ENCODE measurements at places on chromosomes 5 and 9. TPM values are rescaled to one million over a fixed set of nuclear protein-coding genes. Genes with fewer than 3 reads are reported as not detected.

The TLX3 gene
- total RNA-seq, result not detected

- DNase-seq, result no peak
These were observed 58.6 kb downstream of the ITGA1 start for GRCh38 chr5:52846182-52846842.

The CENPH gene
- total RNA-seq, result 16.4 TPM

The BARHL1 gene
- total RNA-seq, result not detected

The ERAP2 gene
- total RNA-seq, result 10.0 TPM

The ZNF483 gene
- 1.8 TPM for total RNA-seq

The ATG10 gene
- 5.9 TPM for total RNA-seq

The ARHGEF28 gene
- total RNA-seq, result 108 TPM

GRCh38 chr5:157232706-157233105 is 33.2 kb upstream of the CYFIP2 start:
- no peak for DNase-seq

- no peak for DNase-seq
These were observed 64.6 kb downstream of the YTHDC2 start for GRCh38 chr5:113578091-113578490.

The HSPB3 gene
- total RNA-seq, result not detected

DNA sequence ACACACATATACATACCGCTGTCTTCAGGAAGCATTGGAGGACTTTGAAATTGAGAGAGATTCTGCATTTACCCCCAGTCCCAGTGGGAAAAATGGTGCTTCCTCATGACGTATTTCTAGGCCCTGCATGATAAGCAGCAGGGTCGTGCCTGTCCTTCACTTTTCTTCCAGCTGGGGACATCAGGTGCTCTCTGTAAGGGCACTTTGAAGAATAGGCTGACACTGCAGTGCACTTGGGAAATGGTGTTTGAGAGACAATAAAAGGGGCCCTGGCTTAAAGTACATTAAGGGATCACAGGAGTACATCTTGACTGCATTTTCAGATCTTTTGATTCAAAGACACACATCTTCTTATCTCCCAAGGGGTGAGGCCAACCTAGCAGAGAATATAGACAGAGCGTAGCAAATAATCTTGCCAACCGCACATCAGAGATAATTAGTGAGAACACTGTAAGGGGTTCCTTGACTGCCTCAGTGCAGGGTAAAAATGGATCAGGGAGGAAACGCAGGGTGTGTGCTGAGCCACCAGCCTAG is 437.9 kb downstream of the CSNK1G3 start:
- no peak for DNase-seq

DNA sequence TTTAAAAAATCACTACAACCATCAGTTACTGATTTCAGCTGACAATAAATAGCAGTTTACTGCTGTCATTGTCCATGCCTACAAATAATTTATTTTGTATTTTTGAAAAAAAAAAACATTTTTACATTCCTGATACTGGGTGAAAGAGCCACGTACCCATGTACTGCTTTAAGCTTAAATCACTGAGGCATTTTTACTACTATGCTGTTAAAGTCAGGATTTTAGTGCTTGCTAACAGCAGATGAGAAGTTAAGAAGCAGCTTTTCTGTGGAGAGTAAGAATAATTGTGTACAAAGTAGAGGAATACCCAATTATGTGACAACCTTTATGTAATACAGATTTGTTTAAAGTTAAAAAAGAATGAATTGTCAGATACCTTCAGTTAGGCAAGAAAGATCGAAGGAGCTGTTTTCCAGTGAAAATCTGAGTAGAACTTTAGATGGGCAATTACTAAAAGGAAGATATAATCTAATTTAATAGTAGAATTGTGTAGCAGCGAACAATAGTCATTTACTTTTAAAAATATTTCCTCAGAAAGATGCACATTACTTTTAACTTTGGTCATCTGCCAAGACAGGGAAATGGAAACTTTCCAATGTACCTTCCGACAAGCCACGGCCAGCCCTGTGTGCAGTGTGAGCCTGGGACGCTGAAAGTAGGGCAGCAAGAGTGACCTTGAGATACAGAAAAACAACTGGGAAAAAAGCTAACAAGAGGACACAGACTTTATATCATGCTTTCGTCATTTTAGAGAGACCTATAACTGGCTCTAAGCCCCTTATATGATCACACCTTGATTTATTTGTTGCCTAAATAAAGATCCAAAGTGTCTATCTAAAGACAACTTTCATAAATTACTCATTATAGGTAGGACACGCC is 39.9 kb downstream of the RHOBTB3 start:
- peak; percentile 90 for DNase-seq

DNA sequence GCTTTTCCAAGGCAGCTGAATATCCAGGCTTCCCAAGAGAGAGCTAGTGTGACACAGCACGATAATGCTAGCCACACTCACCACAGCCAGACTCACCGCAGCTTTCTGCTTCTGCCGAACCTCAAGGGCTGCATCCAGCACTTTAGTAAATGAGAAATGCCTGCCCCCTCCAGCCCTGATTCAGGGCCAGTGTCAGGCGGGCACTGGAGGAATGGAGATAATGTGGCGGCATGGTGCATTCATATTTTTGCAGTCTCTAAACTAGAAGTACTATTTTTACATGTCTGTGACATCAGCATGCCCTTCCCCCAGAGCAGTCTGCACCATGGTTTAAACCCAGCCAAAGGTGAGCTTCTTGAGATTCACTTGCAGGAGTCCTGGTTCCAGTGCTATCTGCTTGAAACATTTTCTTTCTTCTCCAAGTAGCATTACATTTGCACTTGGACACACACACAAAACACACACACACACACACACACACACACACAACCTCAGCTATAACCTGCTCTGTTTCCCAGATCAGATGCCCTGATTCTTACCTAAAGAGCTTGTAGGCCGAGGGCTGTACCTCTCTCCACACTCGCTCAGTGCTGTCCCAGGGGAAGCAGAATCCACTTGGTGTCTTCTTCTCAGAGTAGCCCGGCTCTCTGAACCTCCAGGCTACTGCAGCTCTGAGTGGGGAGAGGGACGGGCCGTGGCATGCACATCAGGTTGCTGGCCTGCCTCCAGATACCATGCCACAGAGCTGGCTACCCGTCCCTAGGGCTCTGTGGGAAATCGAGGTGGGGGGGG is at the start of gene FGF1:
Gene FGF1, minus strand, starts transcription at position 673 of the 792 bp plus-strand sequence. CDS start 71,963 bp downstream, outside the sequence.
- no peak for DNase-seq

The RLN2 gene
- total RNA-seq, result 0.48 TPM

- DNase-seq, result no peak
These were observed 380.8 kb downstream of the TMEM232 start for GRCh38 chr5:110345623-110346022.

GRCh38 chr9:83362341-83362995 is 175.7 kb downstream of the FRMD3 start:
- no peak for DNase-seq

GRCh38 chr9:127770583-127770904 is 7.9 kb downstream of the SH2D3C start:
- DNase-seq, result peak; percentile 47

DNA sequence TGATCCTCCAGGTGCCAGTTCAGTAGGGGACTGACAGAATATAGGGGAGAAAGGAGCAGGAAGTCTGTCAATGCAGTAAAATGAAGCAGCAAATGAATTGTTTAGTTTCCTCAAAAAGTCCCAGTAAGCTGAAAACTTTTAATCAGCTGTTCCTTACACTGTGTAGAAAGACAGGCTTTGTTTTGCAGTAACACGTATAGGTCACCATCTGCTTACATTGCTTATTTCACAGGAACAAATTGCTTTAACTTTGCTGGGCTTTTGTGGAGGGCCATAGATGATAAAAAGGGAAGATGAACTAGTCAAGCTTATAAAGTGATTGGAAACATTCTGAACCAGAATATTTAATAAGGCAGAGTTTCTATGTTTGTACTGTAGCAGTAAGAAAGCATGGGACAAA is 331.3 kb upstream of the RFX3 start:
- DNase-seq, result no peak

The GRXCR2 gene
- total RNA-seq, result not detected

The ISL1 gene
- 1.1 TPM for total RNA-seq

The SDHA gene
- 153 TPM for total RNA-seq

DNA sequence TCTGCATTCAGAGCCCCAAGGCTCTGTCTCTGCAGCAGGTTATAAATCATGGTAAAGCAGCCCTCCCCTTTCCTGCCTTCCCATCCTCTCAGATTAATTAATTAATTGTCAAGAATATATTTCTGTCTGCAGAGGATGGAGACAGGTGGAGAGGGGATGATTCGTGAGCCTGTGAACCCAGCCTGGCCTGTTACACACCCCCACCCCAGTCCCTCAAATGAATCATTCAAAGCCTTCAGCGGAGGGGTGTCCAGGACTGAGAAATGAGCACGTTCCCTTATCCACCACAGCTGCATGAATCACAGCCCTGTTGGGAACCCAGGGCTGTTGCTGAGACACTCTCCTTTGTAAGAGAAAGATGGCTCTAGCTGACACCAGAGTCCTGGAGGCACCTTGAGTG is 56.0 kb downstream of the NIPAL4 start:
- DNase-seq, result no peak

The ECSCR gene
- 377 TPM for total RNA-seq

- DNase-seq, result peak; percentile 89
These were observed 4.9 kb upstream of the TRAF1 start for GRCh38 chr9:120931231-120932085.

GRCh38 chr5:151159649-151160373 is 2.2 kb upstream of the ANXA6 start:
- no peak for DNase-seq

DNA sequence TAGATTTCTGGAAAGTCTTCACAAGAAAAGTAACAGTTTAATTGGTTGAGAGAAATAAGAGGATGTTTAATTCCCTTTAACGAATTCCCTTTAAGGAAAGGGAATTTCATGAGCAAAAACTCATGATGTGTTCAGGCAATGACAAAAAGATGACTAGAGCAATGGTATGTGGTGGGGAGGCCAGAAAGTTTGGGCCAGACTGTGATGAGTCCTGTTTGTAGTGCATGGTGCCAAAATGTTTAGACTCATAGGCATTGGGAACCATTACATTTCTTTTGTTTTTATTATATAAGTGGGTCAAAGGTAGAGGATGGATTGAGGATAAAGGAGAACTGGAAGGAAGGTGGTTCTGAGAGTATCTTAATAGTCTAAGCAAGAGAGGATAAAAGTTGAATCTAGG is 10.9 kb downstream of the CNTRL start:
- DNase-seq, result no peak

- DNase-seq, result no peak
These were observed 345.4 kb upstream of the MEF2C start for GRCh38 chr5:89228355-89228754.

- DNase-seq, result peak; percentile 63
These were observed 268.2 kb downstream of the ISL1 start for GRCh38 chr5:51651476-51651875.

The IRGM gene
- total RNA-seq, result not detected

GRCh38 chr5:175718401-175719108 is 60.7 kb downstream of the HRH2 start:
- no peak for DNase-seq

- DNase-seq, result peak; percentile 74
These were observed 56.2 kb downstream of the DUSP1 start for GRCh38 chr5:172714491-172715420.

GRCh38 chr9:33835625-33836260 is 18.8 kb downstream of the UBE2R2 start:
- no peak for DNase-seq

DNA sequence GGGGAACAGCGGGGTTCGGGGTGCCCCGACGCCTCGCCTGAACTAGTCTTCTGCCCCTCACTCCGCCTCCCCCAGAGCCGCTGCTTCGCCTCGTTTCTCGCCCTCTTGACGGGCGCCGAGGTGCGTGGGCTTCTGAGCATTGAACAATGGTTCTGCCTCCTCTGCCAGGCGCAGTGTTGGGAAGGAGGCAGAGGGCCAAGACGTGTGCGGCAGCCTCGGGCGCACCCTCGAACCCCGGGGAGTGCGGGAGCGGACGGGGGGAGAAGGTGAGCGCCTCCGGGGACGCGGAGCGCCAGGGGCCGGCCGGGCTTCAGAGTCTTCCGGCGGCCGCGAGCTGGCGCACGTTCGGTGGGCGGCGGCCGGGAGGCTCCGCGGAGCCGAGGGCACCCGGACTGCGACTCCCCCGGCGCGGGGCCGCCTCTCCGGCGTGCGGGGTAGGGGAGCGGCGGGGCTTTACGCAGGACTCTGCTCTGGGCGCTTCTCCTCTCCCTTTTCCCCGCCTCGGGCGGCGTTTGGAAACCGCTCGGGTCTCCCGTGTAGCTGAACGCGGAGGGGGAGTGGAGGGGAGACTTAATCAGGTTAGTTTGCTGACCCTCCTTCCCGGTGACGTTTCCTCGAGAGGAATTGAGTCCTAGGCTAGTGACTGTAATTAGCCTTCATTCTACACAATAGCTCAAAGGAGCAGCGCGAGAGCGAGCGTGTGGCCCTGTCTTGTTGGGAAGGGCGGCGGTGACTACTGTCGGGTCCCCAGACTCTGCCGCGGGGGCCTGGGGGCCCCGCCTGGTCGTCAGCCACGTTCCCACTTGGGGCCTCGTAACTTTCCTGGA is 1.1 kb downstream of the VLDLR start:
- DNase-seq, result peak; percentile 24

DNA sequence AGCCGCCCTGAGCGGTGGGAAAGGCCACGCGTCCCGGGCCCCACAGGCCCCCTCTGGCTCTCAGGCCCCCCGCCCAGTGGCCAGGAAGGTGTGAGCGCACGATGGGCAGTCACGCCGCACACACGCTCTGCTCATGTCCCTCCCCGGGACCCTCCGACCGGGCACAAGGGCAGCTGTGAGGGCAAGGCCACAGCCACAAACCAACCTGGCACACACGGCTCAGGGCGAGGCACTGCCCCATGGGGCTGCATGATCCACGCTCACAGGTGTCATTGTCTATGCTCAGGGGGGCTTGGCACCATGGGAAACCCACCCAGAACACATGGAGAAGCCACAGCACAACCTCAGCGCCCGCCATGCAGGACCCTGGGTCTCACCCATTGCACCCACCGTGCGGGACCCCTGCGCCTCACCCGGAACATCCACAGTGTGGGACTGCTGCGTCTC is 51.3 kb downstream of the SLC12A7 start:
- DNase-seq, result no peak

- no peak for DNase-seq
These were observed 33.3 kb upstream of the FAT2 start for GRCh38 chr5:151624476-151624875.

- DNase-seq, result no peak
These were observed 98.5 kb downstream of the MTREX start for GRCh38 chr5:55406292-55406691.

The SLC22A5 gene
- total RNA-seq, result 3.6 TPM
